ENCODE measurements at places on chromosomes 4 and X.

- DNase-seq, result no peak
These were observed 161.2 kb downstream of the TENM3 start for GRCh38 chr4:182404376-182404775.

DNA sequence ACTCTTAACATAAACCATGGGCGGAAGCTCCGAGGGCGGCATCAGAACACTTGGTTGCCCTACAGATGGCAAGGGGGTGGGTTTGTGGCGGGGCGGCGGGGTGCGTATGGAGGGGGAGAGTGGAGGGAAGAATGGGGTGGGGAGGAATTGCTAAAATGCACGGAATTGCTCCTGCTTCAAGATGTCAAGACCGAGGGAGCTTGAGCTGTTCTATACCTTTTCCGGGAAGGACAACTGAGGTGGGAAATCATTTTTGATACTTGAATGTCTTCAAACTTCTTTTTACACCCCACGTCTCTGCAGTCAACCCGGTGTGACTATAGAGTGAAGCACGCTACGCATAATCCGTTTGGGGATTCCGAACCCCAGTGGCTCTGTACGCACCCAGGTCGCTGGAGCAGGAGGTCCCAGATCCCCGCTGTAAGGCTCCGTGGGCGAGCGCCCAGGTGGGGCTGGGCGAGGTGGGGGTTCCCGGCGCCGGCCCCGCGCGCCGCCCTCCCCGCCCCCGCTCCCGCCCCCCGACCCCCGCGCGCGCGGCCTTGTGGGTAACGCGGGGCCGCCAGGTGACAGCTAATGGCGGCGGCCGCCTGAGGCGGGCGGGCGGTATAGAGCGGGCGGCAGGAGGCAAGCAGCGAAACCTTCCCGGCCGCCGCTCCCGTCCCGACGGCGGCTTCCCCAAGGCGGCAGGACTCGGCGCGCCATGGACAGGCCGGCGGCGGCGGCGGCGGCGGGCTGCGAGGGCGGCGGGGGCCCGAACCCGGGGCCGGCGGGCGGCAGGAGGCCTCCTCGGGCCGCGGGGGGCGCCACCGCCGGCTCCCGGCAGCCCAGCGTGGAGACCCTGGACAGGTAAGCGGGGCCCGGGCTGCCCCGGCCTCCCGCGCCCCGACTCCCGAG is at the start of gene MTMR1:
Gene MTMR1, plus strand, starts transcription at position 566 of the 894 bp plus-strand sequence. Its CDS starts 135 bp downstream, at position 701.
- DNase-seq, result no peak

GRCh38 chrX:115234461-115234860 is 565 bp upstream of the LRCH2 start:
- no peak for DNase-seq

GRCh38 chrX:50211510-50211909 is 6.9 kb downstream of the CCNB3 start:
- DNase-seq, result no peak

GRCh38 chr4:72286185-72286584 is 254.4 kb downstream of the NPFFR2 start:
- no peak for DNase-seq

DNA sequence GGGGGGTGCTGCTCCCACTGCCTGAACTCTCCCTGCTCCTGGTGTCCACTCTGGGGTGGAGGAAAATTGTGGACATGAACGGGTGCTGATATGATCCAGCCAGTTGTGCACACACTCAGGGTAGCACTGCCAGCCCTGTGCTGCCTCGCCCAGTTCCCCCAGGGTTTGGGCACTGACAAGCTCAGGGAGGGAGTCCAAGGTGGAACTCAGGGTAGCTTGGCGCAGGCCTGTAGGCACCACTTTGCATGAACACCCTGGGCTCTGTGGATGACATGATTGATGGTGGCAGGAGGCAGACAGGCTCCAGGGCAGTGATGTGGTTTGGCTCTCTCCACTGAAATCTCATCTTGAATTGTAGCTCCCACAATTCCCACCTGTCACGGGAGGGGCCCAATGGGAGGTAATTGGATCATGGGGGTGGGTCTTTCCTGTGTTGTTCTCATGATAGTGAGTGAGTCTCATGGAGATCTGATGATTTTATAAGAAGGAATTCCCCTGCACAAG is 572.0 kb upstream of the PABPC4L start:
- DNase-seq, result no peak

- DNase-seq, result no peak
These were observed 299.7 kb upstream of the AADAT start for GRCh38 chr4:170389411-170389810.

DNA sequence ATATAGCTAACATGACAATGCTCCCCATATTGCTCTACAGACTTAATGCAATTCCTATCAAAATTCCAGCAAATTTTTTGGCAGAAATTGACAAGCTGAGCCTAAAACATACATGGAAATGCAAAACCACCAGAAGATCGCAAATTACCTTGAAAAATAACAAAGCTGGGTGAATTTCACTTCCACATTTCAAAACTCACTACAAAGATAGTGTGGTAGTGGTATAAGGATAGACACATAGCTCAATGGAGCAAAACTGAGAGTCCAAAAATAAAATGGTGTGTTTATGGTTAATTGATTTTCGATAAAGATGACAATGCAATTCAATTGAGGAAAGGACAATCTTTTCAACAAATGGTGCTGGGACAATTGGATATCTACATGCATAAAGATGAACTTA is 65.8 kb downstream of the SLC9A7 start:
- DNase-seq, result no peak

DNA sequence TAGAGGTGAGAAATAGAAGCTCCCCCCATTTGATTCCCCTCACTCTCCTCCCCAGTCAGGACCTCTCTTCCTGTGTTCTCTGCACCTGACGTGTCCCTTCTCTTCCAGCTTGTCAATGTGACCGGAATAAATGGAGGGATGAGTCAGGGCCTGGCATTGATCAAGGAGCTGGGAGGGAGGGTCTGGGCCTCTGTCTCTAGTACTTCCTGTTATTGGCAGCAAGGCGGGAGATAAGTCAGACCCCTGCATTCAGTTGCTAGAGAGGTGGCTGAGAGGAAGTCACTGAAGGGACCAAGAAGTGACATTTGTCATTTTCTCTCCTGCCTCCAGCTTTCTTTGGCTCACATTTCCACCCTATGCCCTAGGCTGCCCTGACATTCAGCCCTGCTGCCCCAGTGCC is 35.1 kb upstream of the ZNF41 start:
- no peak for DNase-seq

GRCh38 chr4:134740290-134740689 is 538.7 kb upstream of the PABPC4L start:
- DNase-seq, result no peak

DNA sequence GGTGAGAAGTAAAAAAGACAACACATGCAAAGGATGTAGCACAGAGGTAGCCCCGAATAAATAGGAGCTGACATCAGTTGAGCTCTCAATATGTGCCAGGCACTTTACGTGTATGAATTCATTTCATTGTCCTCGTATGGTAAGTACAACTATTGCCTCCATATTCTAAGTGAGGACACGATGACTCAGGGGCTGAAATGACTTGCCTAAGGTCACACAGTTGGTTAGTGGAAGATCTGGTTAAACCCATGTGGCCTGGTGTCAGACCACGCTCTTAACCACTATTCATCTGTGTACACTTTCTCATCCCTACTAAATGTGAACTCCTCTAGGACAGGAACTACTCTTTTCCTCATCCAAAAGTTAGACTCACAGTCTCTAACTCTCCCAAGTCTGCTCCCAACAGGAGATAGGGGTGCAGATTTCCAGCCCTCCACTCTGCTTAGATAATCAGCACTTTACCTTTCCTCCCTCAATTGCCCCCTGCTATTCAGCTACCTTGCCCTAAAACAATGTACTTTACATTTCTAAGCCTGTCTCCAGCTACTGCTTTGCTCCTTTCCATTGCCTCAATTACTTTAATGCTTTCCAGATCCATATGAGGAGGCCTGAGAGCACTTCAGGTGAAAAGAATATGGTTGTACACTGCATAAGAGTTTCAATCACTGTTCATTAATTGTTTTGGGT is 58.8 kb upstream of the LHFPL1 start:
- no peak for DNase-seq

All from stimulated activated CD8-positive, alpha-beta memory T cell treated with anti-CD3 and anti-CD28 coated beads, Interleukin-15, amount 100 ng/mL, for 24 hours (primary cell).